ENCODE measurements at places on chromosomes 4 and X. TPM values are rescaled to one million over a fixed set of nuclear protein-coding genes. Genes with fewer than 3 reads are reported as not detected.

DNA sequence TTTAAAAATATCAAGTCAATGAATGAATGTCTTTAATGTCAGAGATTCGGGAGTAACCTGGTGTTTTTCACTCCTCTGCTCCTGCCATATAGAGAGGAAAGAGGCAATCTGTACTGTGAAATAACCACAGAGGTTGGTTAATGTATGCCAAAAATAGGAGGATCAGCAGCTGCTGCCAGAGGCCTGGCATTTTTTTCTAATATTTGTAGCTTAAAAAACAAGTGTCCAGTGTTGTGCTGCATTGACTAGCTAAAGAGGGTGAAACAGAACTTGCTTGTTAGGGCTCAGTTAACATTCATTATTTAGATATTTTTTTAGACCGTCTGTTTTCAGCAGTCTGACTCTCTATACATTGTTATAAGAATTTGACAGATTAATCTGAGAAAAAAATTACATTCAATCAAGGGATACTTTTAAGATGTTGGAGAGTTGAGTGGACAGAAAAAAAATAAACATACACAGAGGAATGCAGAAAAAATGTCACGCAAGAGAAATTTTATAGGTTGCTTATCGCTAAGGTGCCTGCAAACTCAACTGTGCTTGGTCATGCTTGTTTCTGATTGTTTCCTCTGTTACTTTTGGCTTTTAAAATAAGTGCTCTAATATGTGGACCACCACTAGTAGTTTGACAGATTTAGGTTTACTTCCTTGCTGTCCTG lies 392.3 kb upstream of the GALNT7 start:
- DNase-seq: no peak

DNA sequence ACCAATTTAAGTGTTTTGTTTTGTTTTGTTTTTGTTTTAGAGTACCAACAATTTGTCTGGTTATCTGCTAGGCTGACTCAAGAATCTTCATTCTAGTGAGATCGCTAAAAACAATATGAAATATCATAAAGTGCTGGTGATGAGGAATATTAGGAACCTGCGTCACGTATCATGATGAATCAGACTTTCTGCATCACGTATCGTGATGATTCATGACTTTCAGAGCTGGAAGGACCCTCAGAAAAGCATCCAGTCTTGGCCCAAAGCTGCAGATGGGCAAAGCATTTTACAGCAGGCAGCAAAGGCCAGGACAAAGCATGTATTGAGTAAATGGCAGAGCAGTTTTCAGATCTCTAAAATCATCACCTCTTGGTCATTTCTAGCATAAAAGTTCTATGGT lies 278.0 kb upstream of the BOD1L1 start:
- no peak for DNase-seq

- no peak for DNase-seq
Observed at GRCh38 chr4:61820136-61820535, 620.0 kb downstream of the ADGRL3 start.

DNA sequence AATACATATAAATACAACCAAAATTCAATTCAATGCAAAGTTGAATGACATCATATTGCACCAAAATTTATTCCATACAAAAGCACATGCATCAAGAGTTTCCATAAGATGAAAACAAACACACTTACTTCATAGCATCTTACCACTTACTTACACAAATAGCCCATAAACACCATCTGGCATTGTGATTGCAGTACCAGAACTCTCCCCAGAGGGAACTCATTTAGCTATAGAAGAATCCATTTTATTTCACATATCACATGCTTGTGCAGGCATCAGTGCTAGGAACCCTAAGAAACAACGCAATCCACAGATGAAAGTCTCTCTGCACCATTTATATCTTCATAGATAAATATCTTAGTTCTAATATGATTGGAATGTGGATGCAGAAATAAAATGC lies 77.9 kb downstream of the SLC7A11 start:
- no peak for DNase-seq

DNA sequence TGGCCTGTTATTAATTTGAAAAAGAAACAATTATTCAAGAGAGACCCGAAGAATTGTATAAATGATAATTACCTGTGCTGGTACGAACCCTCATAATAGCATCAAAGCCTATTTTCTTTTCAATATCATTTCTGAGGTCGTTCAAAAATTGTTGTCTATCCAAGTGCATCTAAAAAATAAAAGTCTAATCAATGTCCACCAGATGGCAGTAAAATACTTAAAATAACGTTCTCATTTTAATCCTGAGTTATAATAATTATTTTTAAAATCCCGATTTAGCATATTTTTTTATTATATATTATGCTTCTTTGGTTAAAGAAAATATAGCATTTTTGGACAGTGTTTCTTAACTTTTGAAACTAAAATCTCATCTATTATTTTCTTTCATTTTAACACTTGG lies 55.7 kb downstream of the METTL14 start:
- DNase-seq: no peak

- DNase-seq: no peak
Observed at GRCh38 chr4:17708992-17709762, 72.2 kb downstream of the FAM184B start.

GRCh38 chr4:8648296-8648695 lies 55.7 kb downstream of the CPZ start:
- DNase-seq: peak; percentile 74

- no peak for DNase-seq
Observed at GRCh38 chr4:183242291-183242690, 77.8 kb downstream of the CLDN22 start.

GRCh38 chrX:69369999-69370398 lies 134.1 kb upstream of the NALF2 start:
- no peak for DNase-seq

SOX3 gene
- not detected for total RNA-seq

PNCK gene
- 41.1 TPM for total RNA-seq

VCX gene
- total RNA-seq: not detected

FABP2 gene
- total RNA-seq: not detected

FAM114A1 gene
- total RNA-seq: 90.2 TPM

NOP14 gene
- 16.1 TPM for total RNA-seq
